ENCODE measurements at places on chromosomes 2 and 18.
A peak's percentile ranks its signal among the peaks of the same experiment; 100 is the strongest.

DNA sequence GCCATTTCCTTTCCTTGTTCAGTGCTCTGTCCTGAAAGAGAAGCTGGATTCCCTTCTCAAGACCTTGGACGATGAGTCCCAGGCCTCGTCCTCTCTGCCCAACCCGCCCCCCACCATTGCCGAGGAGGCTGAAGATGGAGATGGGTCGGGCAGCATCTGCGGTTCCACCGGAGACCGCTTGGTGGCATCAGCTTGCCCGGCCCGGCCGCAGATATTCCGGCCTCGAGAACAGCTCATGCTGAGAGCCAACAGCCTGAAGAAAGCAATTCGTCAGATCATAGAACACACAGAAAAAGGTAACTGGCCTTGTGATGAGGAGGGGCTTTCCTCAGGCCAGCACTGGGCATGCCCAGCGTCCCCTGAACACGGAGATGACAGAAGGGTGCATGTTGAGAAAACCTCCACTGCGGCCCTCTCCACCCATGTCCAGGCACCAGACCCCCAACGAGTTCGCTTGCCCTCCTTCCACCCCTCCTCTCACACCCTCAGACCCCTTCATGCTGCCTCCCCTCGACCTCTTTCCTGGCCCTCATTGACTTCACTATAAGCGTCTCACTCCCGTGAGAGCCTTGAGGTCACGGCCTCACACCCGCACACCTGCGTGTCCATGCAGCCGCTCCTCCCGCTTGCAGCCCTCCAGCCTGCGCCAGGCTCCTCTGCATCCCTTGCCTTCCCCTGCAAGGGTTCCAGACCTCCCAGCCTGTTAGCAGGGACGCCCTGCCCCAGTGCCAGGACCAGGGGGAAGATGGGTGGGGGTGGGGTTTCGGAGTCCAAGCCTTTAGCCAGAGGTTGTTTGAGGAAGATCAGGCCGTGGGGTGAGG, 95.0 kb downstream of the DGKD start:
- DNase-seq = no peak

DNA sequence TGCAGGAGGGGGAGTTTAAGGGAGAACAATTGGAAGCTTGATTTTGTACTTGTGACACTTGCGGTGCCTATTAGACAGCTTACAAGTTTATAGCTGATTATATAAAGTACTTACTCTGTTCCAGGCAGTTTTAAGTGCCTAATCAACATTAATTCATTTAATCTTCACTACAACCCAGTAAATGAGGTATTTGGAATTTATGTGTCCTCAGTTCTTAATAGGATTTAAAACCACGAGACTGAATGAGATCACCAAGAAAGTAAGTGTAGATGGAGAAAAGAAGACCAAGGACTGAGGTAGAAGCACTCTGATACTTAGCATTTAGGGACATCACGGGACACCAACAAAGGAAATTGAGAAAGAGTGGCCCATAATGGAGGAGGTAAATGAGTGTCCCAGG, 49.8 kb downstream of the ZC3H15 start:
- no peak for DNase-seq

- no peak for DNase-seq
Measured at GRCh38 chr2:105411720-105412407, 13.0 kb upstream of the FHL2 start.

GRCh38 chr2:7111626-7112025, 194.4 kb downstream of the RNF144A start:
- DNase-seq = peak; percentile 13

DNA sequence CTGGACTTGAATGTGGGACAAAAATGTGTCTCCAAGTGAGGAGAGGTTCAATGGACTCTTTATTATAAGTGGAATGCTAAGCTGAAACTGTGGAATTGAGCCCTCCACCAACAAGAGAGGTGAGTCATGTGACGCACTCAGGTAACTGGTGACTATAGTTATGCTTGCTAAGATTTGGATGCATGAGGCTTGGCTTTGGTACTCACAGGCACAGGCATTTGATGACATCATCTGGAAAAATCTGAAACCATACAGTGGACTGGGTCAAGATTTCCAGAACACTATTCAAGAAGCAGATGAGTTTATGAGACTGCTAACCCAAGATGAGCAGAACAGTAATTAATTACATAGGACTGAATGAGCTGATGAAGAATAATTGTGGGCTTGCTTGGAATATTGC, 15.7 kb upstream of the SULT1C3 start:
- DNase-seq = no peak

- DNase-seq = no peak
Measured at GRCh38 chr2:23496456-23496855, 111.5 kb downstream of the KLHL29 start.

GRCh38 chr2:224551693-224552092, 33.5 kb downstream of the CUL3 start:
- no peak for DNase-seq

- DNase-seq = no peak
Measured at GRCh38 chr2:220417503-220417902, 790.1 kb downstream of the SLC4A3 start.

DNA sequence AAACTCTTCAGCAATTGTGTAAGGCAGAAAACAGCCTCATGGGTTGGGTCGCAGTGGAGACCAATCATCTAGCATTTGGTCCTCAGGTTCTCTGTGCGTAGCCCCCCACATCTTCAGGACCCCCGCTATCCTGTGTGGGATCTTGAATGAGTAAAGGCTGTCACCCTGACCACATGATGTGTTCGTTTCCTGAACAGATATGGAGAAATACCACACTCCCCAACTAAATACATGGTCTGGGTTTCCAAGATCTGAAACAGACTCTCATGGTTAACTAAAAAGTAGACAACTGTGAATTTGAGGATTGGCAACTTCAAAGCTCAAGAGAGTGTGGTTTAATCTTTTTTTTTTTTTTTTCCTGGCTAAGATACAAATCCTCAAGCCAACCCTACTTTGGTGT, 23.2 kb downstream of the DOCK10 start:
- no peak for DNase-seq

- no peak for DNase-seq
Measured at GRCh38 chr18:12651651-12652050, 6.3 kb downstream of the SPIRE1 start.
